Amniotic stem cell (primary cell): ENCODE measurements at places on chromosomes 3 and 15.

DNA sequence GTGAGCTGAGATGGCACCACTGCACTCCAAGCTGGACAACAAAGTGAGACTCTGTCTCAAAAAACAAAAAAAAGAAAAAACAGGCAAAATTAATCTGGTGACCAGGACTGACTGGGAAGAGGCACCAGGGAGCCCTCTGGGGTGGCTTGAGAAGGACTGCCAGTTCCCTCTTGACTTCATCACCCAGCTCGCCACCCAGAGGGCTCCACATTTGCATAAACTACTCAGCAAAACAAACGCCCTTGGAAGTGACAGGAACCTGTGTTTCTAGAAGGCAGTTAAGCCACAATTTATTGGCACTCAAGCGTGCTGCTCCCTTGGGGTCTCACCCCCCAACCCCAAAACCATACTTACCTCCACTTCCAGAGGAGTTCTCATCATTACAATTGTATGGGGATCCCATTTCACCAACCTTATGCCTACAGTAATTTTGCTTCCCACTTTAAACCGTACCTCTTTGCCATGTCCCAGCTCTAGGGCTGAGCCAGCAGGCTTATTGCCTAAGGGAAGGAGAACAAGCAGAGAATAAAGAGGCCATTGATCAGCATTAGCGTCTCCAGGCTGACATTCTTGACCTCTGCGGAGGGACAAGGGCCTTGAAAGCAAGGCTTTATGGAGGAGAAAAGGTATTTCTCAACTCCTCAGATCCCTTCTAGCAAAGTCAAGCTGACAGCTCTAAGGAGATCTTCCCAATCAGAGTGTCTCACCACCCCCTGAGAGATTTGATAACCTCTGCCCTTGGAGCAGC, 357.4 kb downstream of the SHQ1 start:
- no peak for DNase-seq

DNA sequence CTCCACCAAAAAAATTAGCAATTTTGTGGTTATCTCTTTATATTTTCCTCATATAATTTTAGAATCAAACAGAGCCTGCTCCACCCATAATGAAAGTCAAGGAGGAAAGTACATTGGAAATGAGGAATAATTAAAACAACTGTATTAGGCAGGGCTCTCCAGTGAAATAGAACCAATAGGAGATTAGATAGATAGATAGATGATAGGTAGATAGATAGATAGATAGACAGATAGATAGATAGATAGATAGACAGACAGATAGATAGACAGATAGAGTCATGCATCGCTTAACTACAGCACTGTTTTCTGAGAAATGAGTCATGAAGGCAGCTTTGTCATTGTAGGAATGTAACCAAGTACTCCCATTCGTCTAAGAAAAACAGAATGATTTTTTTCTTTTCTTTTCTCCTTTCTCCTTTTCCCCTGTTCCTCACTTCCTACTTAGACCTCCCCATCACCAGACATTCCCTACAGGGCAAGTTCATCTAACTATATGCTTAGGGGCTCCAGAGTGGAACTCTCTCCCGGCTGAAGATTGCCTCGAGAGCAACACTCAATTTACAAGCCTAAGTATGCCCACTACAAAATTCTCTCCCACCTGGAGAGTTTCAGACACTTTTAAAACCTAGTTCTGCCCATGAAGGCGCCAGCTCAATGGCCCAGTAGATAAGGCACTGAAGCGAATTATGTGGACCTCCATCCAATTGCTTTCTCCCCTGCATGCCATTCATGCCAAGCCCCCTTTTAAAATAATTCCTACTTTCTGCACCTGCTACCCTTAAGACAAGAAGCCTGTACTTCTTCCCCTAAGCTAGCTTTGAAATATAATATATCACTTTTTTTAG, 53.3 kb upstream of the LIPC start:
- DNase-seq: no peak

- no peak for DNase-seq
These were observed 24.0 kb downstream of the ZNF148 start for GRCh38 chr3:125351152-125351551.

DNA sequence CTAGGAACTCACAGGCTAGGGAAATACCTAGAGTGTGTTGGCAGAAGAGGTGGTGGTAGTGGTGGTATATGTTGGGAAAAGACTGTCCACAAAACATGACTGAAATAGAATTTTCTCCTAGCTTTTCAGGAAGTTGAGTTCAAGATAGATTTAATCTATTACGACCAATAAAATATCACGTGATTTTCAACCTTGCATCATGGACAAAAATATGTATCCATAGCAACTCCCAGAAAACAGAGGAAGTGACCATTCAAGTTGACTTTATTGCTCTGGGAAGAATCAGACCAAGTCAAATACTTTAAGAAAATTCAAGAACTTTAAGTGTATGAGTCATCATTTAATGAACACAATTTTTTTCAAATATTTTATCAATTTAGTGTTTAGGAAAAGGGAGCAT, 347.0 kb upstream of the ZNF385D start:
- DNase-seq: no peak
